NCI-H187 treated with DMSO at 0.1 percent for 48 hours (cell line): ENCODE measurements at places on chromosomes 5 and 9.

GRCh38 chr5:58551492-58551891 lies 31.4 kb upstream of the RAB3C start:
- no peak for DNase-seq

- no peak for DNase-seq
Measured at GRCh38 chr9:99119976-99120655, 15.2 kb downstream of the TGFBR1 start.

GRCh38 chr9:134517069-134517680 lies 124.4 kb upstream of the COL5A1 start:
- no peak for DNase-seq

DNA sequence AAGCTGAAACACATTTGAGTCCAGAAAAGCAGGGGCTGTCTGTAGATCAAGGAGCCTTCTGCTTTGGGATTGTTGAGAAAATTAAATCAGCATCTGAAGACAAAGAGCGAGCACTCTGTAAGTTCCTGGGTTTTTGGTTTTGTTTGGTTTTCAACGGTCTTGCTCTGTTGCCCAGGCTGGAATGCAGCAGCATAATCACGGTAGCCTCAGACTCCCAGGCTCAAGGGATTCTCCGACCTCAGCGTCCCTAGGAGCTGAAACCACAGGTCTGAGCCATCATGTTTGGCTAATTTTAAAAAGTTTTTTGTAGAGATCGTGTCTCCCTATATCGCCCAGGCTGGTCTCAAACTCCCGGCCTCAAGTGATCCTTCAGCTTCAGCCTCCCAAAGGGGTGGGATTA lies 266.5 kb upstream of the ADAMTS16 start:
- DNase-seq: no peak

DNA sequence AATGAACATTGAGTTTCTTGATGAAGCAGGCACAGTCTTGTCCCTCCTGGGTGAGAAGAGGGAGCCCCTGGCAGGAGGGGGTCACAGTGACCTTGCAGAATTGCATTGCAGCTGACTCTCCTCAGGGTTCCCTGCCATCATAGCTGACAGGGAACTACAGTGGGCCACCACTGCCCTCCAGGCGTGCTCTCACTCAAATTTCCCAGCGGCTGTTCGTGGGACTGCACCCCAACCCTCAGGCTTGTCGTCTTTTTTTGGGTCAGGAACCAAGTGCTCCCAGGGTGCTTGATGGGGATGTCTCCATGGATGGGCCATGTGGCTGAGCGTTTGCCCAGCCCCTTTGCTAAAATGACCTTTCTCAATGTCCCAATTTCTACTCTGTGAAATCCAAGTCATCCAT lies 215.8 kb downstream of the MELK start:
- no peak for DNase-seq

DNA sequence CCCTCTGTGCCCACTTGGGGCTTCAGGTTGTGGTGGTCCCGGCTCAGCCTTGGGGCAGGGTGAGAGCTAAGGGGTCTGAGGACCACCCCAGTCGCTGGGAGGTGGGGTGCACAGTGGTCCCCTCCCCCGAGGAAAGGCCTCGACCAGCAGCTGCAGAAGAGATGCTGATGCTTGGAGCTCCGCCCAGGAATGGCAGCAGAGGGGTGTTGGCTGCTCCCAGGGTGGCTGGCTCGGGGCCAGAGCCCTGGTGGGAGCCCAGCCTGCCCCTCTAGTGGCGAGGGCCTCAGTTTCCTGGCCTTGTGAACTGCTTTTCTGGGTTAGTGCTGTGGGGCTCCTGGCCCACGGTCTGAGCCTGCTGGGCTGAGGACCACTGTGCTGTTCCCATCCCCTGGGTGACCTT lies 1.2 kb downstream of the DIPK1B start:
- DNase-seq: no peak

DNA sequence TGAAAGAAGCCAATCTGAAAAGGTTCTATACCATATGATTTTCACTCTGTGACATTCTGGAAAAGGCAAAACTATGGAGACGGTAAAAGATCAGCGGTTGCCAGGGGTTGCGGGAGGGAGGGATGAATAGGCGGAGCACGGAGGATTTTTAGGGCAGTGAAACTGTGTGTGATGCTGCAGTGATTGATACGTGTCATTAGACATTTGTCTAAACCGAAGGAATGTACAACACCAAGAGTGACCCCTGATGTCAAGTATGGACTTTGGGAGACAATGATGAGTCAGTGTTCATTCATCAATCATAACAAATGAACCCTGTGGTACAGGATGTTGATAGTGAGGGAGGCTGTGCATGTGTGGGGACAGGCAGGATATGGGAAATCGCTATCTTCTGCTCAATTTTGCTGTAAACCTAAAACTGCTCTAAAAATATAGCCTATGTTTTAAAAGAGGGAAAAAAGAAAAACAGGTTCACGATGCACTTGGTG lies 34.4 kb downstream of the ERGIC1 start:
- DNase-seq: no peak

DNA sequence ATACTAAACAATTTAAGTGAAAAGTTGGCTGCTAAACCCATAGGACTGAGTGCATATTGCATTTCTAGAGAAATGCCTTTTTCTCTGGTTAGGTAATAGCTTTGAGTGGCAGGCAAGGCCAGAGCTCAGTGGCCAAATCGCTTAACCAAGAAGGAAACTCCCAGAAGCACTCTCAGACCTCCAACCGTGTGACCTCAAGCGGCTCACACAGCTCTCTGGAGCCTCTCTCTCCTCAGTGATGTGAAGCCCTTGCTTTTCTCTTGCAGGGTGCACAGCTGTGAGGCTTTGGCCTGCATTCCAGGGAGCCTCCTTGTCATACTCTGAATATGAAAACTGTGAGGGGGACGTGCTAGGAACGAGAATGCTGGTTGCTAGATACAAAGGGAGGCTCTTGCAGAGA lies 106.7 kb downstream of the INSYN2B start:
- DNase-seq: no peak
